ENCODE measurements at places on chromosomes 1 and 21. TPM values are rescaled to one million over a fixed set of nuclear protein-coding genes. Genes with fewer than 3 reads are reported as not detected.

- no peaks in the 10 kb centered on the region for H3K36me3 ChIP-seq
- H3K4me3 ChIP-seq = no peak overlapping the region
- H3K27me3 ChIP-seq = no peaks in the 10 kb centered on the region
- DNase-seq = peak; percentile 48
Observed at GRCh38 chr1:150563340-150564038, 14.3 kb downstream of the ADAMTSL4 start.

GRCh38 chr1:47837866-47838561, 159.2 kb downstream of the TRABD2B start:
- no peak overlapping the region for H3K27ac ChIP-seq
- H3K4me3 ChIP-seq = no peak overlapping the region
- no peak for DNase-seq

DNA sequence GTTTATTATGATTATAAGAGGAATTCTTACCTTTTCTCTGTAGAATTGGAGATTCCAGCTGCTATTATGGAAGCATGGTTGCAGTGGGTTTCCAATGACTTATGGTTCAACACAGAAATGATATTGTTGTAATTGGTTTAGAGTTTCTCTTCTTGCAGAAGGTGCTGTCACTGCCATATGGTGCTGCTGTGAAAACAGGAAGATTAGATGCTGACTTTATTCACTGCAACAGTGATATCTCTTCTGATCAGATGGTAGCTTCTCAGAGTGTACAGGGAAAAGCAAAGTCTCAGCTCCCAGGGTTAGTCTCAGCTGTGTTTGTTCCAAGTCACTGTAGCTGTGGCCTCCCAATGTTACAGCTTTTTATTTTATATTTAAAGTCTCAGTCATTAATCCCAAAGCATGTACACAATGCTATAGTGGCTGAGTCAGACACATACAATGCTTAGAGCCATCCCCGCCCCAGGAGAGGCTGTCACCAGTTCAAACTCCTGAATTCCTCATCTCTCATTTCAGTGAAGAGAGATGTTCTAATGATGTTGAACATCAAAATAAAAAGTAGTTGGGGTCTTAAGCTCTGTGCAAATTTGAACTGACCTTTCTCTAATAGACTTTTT, 42.7 kb upstream of the RGS2 start:
- no peaks in the 10 kb centered on the region for H3K27me3 ChIP-seq
- peak; percentile 70 for DNase-seq
- no peak overlapping the region for H3K4me3 ChIP-seq
- H3K4me1 ChIP-seq = peaks cover 32% of the 10 kb centered on the region

GRCh38 chr1:228120857-228121489, 11.9 kb upstream of the MRPL55 start:
- no peak for DNase-seq
- peaks cover 7% of the 10 kb centered on the region for H3K36me3 ChIP-seq
- no peak overlapping the region for H3K4me3 ChIP-seq

DNA sequence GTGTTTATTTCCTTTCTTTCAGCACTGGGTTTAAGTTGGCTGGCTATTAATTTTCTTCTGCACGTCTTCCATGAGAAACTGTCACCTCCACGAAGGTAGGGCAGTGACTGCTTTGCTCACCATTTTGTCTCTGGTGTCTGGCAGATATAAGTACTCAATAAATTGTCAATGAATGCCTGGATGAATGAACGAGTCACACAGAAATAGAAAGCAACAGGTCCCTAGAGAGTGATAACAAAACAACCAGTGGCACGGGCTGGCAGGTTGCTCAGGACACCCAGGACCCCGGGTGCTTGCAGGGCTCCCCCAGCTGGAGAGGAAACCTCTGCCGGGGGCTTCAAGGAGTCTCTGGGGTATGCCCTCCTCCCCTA, 3.2 kb upstream of the MYOC start:
- DNase-seq = no peak
- no peaks in the 10 kb centered on the region for H3K36me3 ChIP-seq
- H3K4me1 ChIP-seq = peaks cover 12% of the 10 kb centered on the region
- no peak overlapping the region for H3K27ac ChIP-seq

GRCh38 chr21:44448651-44449131, 6.6 kb upstream of the LRRC3 start:
- H3K4me1 ChIP-seq = no peaks in the 10 kb centered on the region
- DNase-seq = no peak
- H3K36me3 ChIP-seq = no peaks in the 10 kb centered on the region
- H3K27me3 ChIP-seq = peaks cover 27% of the 10 kb centered on the region
- H3K4me3 ChIP-seq = no peak overlapping the region
- no peak overlapping the region for H3K27ac ChIP-seq

GRCh38 chr1:35180776-35181374, 12.1 kb downstream of the SFPQ start:
- no peak overlapping the region for H3K27ac ChIP-seq
- H3K27me3 ChIP-seq = no peaks in the 10 kb centered on the region
- no peak for DNase-seq

The LCE1F gene
- total RNA-seq = not detected

The GNPAT gene
- 40.5 TPM for total RNA-seq

The GBP4 gene
- 0.86 TPM for total RNA-seq

All from PC-3 (cell line).